ENCODE measurements at places on chromosomes 7 and 10.

GRCh38 chr10:74730246-74730645, 96.2 kb upstream of the KAT6B start:
- no peak for DNase-seq

DNA sequence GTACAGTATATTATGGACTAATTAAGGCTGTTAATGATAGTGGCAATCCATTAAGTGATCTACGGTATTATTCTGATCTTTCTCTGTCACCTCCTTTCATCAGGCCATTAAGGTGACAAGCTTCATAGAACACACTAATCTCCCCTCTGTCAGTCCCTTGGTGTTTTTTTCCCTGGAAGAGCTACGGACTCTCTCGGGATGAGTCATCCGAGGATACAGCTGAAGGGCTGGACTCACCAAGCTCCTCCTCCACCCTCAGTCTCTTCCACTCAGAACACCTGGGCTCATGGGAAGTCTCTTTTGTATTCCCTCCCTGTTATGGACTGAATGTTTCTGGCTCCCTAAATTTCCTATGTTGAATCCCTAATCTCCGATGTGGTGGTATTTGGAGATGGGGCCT, 69.8 kb upstream of the PLXNA4 start:
- no peak for DNase-seq

DNA sequence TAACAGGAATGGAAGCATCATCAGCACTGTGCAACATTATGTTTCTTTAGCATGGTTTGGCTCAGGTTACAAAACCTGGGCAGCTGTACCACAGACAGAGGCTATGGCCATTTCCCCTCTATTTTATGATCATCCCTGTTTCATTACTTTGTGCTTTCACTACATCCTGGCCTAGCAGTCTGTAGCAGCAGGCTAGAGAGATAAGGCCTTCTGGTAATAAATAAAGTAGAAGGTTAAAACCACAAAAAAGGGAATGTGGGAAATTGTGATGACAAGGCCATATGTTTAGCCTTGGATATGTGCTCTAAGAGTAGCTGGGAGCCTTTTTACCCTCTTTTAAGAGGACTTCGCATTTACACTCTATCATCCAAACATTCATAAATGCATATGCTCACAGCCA, 266.2 kb upstream of the PHF14 start:
- no peak for DNase-seq

GRCh38 chr10:99528494-99529441, 4.0 kb upstream of the NKX2-3 start:
- no peak for DNase-seq

DNA sequence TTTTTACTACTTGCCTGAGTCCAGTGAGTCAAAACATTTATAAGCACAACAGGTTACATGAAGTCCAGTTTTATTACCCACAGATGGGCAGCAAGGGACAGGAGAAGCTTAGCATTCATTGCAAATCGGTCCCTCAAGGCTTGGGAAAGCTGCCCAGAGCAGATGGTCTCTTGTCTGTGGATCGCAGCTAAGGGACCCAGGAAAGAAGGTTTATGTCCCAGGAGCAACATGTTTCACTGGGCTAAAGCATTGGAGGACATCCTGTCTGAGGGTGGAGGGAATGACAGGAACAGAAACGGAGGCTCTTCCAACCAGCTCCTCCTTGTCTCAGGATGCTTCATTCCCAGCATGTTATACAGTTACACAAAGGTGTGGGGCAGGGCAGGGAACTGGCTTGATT, 39.3 kb downstream of the TRIM24 start:
- no peak for DNase-seq

DNA sequence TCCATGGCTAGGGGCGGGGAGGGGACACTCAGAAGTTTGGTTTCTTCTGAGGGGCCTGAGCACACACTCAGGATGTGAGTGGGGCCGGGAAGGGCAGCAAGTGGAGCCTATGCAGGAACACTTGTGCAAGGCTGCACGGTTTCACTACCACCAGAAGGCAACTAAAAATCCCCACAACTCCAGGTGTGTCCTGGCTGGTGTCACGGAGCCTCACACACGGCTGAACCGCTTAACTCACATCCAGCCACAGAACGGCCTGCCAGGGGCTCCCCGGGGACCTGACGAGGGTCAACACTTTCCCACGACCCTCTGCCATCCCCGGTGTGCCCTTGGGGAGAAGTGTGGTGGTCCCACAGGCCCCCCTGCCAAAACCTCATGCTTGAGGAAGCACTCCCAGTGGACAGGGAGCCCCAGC, 173.9 kb downstream of the ELFN1 start:
- no peak for DNase-seq

DNA sequence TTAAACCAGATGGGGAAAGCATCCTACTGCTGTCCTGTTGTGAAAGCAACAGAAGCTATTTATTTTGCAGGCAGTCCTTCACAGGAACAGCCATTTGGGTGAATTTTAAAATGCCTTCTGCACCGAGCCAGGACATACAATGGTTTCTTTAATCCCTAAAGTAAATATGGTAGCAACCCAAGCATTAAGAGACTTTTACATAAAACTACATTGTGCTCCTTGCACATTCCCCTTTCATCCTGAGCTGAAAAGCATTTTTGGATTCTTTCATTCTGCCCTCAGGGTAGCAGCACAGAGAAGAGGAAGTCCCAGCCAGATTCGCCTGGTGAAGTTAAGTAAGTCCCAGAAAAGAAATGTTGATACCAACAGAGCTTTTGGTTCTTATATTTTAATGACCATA, 84.0 kb upstream of the FAM3C start:
- no peak for DNase-seq

GRCh38 chr7:36765605-36766004, 41.3 kb upstream of the AOAH start:
- no peak for DNase-seq

DNA sequence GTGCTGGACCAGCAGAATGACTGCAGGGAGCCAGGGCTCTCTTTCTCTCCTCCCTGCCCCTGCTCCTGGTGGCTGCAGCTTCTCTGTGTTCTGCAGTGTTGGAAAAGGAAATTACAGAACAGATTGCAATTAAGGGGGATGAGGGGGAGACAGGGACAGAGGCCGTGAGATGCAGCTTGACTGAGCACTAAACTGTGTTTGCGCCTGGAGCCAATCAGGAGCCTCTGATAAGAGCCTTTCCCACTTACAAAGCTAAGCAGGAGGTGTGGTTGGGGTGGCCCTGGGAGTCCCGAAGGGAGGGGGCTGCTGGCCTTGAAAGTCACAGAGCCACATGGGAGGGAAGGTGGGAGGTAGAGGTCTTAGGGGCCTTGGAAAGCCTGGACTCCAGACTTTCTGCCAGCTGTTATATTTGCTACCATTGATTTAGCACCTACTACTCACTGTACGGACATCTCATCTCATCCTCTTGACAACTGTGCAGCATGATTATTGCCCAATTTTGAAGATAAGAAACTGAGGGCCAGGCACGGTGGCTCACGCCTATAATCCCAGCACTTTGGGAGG, 26.7 kb downstream of the TRIM8 start:
- DNase-seq: no peak

DNA sequence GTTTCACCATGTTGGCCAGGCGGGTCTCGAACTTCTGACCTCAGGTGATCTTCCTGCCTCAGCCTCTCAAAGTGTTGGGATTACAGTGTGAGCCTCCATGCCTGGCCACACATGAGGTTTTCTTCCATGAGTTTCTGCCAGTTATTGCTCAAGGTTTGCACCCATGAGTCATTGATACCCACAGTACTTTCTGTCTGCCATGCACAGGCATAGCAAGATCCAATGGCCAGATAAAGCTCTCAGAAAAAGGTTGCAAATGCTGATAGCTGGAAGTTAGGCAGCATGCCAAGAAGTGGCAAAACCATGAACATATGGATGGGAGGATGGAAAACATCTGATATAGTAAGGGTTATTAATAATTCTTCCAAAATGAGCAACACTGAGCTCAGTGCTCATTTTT, 298.7 kb upstream of the NRG3 start:
- no peak for DNase-seq

DNA sequence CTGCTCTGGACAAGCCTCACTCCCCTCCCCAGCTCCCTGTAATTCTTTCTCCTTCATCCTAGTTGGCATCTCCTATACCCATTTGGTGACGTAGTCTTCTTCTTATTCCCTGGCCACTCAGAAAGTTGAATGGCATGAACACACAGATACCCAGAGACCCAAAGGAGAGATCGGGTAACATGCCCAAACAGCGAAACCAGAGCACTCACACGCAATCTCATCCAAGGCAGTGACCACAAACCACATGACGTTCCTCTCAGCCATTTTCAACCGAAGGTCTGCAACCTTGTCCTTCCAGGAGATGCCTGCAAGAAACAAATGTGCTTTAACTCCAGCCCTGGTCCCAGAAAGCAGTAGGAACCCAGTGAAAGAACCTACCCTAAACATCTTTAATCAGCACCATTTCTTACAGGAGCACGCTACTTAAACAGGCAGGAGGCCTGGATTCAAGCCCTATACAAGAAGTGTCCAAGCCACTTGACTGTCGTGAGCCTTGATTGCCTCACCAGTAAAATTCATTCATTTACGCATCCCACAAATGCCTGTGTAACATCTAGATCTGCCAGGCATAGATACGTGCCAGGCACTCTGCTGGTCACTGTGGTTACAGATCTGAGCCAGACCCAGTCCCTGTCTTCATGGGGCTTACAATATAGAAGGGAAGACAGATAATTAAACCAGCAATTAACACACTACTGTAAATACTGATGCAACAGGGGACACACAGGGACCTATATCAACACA, 37.1 kb downstream of the XPNPEP1 start:
- no peak for DNase-seq

DNA sequence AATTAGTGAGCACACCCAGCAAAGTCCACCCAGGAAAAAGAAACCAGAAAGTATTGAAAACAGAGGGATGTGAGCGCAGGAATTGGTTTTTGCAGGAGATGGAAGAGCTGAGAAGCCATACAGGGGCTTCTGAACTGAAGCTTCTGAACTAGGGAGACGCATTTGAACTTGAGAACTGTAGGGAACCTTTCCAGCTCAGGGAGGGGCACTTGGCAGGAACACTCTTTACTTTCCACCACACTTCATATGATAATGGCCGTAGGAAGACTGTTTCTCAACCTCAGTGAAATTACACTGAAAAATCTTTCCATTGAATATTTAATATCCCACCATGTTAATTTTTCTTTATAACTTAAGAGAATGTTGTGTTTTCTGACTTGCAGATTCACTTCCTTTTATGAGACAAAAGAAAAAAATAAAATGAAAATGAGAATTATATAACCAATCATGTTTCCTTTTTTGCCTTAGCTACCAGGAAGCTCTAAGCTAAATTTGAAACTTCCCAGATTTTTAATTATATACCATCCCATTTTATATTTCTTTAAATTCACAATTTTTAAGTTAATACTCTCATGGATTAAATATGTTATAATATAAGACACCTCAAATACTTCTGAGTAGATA, 98.3 kb upstream of the TCF7L2 start:
- DNase-seq: no peak

- DNase-seq: no peak
Measured at GRCh38 chr7:29929018-29929807, 60.4 kb downstream of the SCRN1 start.

GRCh38 chr7:69678494-69679187, 80.4 kb downstream of the AUTS2 start:
- DNase-seq: no peak

DNA sequence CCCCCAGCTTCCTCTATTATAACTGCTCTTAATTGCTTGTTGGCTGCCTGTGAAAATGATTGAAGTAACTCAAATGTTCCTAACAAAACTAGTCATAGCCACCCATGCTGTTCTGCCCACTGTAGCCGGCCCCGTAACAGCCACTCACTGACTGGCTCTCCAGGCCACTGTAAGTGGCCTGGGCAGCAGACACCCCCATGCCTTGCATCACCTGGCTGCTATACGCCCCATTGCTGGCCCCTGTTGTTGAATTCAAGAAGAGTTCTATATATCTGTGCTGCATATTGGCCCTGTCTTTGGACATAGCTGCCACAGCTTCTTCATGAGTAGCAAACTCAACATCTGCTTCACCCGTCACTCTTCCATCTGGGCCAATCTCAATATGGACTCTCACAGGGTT, 15.1 kb downstream of the FXYD4 start:
- DNase-seq: no peak

DNA sequence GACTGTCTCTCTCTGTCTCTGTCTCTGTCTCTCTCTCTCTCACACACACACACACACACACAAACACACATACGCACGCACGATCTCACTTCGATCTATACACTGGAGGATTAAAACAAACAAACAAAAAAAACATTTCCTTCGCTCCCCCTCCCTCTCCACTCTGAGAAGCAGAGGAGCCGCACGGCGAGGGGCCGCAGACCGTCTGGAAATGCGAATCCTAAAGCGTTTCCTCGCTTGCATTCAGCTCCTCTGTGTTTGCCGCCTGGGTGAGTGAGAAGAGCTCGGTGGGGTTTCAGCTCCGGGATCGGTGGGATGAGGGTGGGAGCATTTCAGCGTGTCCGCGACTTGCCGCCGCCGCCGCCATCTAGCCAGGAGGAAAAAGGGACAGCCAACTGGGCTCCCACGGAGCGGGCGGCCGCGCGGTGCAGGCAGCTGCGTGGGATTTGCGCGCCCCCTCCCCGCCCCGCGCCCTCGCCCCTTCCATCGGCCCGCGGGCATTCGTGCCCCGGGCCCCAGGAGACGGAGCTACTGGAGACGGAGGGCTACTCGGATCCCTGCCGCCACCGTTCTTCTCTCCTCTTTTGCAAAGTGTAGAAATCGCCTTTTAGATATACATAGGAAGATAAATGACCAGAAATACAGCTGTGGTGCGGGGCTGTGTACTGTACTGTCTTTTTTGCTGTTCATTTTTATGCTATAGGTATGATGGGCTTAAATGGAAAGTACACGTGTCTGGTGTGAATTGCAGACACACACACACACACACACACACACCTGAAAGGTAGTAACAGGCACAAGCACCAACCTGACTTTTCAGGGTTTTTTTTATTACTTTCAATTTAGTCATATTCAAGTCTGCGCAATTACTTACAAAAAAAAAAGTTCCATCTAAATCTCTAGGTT, 581 bp downstream of the PTPRZ1 start:
- no peak for DNase-seq

DNA sequence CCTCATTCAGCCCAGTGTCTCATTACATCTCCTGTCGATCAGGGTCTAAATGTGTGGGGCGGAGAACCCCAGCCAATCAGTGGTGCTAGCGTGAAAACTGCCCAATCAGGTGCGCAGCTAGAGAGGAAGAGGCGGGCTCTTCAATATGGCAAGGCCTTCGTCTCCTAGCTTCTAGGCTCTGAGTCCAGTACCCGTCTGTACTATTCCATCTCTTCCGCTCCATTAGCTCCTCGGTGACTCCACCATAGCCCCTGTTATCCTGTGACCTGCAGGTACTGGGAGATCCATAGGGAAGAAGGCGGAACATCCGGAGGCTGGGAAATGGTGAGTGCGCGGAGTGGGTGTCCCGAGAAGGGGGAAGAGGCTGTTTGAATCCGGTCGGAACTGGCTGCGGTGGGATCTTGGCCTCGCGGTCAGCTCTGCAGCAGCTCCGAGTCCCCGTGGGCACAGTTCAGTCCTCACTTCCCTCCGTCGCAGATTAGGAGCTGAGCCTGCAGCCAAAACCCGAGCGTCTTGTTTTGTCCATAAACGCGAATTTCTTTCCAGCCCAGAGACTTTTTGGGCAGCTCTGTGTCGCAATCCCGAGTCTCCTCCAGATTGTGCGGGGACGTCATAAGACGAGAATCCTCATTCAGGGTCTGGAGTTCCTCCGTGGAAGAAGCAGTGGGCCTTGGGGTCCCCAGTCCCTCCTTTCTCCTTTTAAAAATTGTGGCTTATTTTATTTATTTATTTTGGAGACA, at the start of gene ZNF727:
ZNF727 (plus strand) TSS at position 134 of the 740 bp plus-strand sequence; CDS start at position 322, 188 bp downstream.
- DNase-seq: no peak

- no peak for DNase-seq
Measured at GRCh38 chr7:51165337-51165736, 151.3 kb downstream of the COBL start.
